NCI-H774 (cell line): ENCODE measurements at places on chromosomes 12 and 14.

GRCh38 chr14:22812744-22813143 lies 2.5 kb downstream of the SLC7A7 start:
- DNase-seq, result no peak

- DNase-seq, result no peak
Measured at GRCh38 chr14:97426776-97427175, 629.6 kb downstream of the VRK1 start.

DNA sequence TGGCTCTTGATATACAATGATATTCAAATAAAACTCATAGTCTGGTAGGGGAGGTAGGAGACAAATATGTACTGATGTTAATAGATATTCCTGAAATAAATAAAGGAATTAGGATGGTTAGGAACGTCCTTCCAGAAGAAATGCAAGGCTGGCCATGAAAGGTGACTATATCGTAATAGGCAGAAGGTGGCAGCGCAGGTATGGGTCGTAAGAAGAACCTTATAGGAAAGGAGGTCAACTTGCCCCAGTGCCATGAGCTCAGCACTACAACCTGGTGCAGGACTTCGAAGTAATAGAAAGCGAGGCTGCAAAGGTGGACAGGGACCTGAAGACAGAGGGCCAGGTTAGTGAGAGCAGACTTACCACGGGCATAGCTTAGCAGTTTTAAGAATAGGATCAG lies 55.3 kb upstream of the FGD4 start:
- DNase-seq, result no peak

DNA sequence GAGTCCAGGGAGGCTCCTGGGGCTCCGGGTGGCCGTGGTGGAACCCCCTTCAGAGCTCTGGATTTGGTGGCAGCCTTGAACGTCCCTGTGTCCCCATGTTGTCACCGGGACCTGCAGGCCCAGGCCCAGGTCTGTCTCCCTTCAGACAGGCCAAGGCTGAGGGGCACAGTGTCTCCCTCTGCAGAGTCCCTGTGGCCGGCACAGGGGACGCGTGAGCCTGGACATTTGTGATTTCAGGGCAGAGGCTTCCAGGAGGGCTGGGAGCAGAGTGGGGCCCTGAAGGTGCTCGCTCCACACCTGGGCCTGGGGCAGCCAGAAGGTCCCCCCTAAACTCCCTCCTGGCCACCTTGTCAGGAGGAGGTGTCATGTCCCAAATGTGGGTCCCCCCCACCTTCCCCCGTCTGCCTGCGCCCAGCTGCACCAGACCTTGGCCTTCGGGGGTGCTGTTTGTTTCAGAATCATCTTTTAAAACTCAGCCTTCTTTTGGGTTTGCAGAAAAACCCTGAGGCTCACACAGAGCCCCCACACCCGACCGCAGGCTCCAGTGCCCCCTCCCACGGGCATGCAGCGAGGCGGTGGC lies 47.6 kb downstream of the KIF26A start:
- no peak for DNase-seq

DNA sequence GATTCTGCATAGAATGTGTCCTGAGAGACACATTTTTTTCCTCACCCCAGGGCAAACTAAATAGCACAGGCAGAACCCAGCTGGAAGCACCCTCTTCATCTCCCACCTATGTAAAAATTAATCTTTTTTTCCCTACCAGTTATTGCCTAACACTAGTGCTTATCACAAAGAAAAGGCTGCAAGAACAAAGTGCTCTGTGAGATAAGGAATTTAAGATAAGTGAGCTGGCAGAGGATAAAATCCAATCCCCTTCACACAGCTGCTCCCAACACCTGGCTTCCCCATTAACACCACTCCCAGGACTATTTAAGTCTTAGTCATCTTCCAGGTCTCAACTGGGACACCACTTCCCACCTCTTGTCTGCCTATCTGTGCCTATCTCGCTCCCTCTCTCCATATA lies 75.2 kb downstream of the TTC9 start:
- DNase-seq, result no peak

DNA sequence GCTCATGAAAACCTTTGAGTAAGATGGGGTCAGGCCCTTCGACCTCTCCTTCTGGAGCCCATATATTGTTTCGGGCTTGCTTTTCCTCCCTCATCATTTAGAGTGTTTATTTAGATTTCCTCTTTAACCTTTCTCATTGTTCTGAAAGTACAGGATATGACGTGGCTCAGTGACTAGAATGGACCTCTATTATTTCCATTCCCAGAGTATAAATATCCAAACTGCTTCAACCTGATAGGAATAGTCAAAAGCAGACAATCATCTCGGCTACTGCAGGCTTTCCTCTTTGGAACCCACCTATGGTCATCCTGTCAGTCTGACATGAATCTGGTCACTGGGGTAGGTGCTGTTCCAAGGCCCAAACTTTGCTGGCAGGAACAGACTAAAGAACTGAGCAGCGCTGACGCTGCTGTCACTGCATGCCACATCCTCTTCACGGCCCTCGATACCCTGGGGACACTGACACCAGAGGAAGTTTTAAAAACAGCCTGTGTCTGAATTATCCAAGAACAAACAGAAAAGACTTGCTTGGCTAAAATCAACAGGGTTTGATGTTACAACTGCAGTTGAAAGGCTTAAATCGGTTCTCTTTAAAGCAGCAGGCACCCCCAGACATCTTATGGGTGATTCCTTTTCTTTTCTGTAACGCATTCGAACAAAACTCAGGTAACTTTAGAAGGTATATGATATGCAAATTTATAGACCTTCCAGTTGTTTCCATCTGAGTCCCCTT lies 5.0 kb upstream of the DDX47 start:
- peak; percentile 37 for DNase-seq

DNA sequence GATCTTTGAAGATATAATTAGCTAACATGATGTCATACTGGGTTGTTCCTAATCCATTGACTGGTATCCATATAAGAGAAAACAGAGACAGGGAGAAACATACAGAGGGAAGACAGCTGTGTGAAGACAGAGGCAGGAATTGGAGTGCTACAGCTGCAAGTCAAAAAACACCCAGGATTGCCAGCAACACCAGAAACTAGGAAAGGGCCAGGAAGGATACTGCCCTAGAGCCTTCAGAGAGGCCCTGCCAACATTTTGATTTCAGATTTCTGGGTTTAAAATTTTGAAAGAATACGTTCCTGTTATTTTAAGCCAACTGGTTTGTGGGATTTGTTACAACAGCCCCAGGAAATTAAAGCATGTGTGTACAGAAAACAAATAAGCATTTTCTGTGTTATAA lies 473.7 kb upstream of the FLRT2 start:
- no peak for DNase-seq

GRCh38 chr12:131829356-131829747 lies 1.2 kb downstream of the MMP17 start:
- DNase-seq, result no peak

DNA sequence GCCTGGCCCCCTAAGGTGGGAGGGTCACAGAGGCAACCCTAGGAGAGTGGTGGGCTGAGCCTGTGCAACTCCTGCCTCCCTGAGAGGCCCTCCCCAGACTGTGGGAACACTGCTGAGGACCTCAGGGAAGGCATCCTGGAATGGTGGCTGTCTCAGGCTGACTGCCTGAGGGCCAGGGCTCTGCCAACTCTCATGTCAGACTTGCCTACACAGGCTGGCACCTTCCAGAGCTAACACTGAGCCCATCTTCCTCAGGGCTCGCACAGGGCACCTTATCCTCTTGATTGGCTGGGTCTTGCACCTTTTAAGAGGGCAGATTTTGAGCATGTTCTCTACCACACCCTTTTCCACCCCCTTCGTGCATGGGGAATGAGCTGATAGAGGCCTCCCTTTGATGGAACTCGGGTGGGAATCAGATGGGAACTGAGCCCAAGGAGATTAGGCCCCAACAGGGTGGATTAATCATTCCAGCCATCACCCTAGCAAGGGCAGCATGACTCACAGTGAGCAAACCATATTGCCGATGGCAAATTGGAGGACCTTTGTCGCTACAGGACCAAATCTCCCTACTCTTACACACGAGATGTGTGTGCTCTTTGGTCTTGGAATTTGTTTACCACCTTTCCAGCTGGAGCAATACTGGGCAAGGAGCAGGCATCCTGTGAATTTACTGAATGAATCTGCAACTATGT lies 702.8 kb downstream of the VRK1 start:
- DNase-seq, result no peak
